ENCODE measurements at places on chromosomes 2 and 18.

DNA sequence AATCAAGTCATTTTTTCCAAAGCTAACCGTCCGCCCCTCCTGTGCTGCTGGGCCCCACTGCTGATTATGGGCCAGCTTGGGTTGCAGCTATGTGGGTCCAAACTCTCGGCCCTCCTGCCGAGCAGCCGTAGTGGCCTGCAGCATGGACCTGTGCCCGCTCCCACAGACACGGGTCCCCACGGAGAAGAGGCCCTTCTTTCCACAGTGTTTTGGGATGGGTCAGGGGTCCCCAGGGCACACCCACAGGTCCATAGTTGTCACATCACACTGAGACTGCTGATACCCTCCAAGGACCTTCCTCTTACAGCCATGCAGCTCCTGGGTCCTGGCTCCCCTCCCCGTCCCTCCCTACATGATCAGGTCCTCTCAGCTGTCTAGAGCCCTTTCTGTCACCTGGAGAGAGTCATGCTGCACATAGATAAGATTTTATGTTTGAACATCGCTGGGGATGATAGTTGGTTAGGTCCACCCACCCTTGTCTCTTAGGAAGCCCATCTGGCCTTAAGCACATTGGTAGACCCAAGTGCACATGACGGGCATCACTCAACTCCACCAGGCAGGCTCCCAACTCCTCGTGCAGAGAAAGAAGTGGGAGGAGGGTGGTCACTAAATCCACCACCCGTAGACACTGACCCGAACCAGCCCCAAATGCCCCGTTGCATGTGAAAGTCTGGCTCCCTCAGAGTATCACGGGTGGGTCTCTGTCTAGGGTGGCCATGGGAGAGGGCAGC lies 17.5 kb downstream of the GPR55 start:
- no peak for DNase-seq

DNA sequence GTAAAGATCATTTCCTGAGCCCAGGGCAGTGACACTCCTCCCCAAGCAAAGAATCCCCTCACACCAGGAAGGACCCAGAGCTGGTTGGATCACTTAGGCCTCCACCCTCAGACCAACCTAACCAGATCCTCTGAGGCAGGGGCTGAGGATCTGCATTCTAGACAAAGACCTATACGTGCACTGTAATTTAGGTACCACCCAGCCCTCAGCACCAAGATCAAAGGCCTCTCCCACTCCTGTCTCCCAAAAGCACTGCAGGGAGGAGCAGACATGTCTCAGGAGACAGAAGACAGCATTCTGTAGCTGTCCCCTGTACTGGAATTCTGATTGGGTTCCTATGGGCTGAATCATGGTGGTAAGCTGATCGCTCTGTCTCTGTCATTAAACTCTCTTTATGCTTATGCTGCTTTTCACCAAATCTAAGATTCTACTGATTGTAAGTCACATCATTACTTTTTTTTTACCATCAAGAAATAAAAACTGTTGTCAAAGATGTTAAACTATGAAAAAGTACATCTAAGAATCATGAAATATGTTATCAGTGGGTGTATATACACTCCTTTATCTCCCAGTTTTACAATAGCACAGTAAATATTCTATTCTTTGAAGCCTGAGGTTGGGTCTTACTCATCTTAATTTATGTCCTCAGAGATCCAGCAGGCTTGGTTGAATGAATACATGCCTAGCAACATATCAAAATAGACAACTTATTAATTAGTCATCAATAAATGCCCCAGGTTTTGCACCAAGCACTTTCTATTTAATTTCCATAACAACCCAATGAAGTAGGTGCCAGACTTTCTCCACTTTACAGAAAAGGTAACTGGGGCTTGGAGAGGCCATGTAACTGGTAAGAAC lies 28.3 kb downstream of the MCFD2 start:
- DNase-seq = no peak

DNA sequence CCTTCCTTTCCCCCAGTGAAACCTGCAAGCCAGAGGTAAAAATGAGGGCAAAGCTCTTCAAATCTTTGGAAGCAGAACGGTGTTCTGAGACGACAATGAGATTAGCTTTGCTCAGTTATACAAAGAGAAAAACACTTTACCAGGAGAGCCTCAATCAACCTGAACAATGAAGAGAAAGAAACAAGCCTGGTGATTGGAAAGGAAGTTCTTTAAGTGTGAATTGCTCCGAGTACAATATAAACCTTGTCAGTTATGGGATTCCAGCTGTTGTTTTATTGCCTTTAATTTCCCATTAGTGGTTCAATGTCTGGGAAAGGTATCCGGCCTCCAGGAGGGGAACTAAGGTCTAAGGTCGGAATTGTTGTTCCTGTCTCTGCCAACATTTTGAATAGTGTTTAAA lies 901.6 kb downstream of the EPHA4 start:
- DNase-seq = no peak

- DNase-seq = no peak
Measured at GRCh38 chr2:232940724-232941123, 70.7 kb downstream of the SNORC start.

DNA sequence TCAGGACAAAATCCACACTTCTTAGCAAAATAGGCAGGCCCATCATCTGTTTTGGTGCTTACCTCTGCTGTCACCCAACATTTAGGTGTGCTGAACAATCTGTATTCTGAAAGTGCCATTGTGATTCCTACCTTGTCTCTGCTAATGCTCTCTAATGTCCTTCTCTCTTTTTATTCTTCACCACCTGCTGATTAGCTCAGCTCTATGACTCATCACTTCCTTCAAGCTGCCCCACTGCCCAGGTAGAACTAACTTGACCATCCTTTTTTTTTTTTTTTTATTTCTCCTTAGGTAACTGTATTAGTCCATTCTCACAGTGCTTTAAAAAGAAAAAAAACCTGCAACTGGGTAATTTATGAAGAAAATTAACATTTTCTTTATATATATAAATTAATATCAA lies 478.7 kb upstream of the POU3F3 start:
- peak; percentile 12 for DNase-seq

DNA sequence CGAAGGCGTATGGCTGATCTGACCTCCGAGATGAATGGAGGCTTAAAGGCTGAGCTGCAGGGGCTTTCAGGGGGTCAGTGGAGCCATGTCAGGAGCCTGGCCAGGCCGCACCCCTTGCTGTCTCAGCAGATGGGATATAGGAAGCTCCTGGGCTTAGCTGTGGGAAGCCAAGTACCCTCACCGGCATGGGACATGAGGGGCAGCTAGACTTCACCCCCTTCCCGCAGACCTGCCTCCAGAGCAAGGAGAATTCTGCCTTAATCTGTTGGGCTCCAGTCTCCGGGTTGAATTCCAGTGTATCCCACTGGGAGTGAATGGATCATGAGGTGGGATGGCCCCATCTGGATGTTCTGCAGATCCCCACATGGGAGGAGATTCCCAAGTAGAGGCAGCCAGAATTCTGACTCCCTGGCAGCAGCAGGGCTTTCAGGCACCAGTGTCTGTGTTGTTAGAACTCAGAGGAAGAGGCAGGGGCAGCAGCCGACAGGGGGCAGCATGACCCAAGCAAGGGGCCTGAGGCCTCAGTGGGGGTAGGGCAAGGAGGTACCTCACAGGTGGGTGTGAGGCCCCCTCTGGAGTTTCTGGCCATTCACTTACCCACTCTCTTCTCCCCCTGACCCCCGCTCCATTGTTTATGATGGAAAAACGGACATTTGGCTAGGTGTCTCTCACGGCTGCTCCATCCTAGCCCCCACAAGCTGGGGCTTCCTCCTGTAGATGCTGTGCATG lies 19.1 kb downstream of the CAPG start:
- DNase-seq = peak; percentile 83

- no peak for DNase-seq
Measured at GRCh38 chr2:187545238-187545751, 8.9 kb downstream of the TFPI start.

GRCh38 chr2:133878326-133878725 lies 310.1 kb upstream of the NCKAP5 start:
- no peak for DNase-seq

DNA sequence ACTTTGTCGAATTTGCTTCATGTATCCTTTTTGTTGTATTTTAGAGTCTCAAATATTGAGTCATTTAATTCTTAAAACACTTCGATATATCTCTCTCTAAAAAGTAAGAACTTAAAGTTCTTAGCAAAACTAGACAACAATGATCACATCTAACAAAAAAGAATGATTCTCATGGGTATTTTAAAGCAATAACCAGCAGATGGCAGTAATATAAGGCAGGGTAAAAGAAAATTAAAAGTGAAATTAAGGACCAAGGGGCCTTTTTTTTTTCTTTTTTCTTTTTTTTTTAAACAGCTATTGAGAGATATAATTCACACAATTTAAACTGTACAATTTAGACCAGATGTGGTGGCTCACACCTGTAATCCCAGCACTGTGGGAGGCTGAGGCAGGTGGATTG lies 9.9 kb upstream of the AOX1 start:
- DNase-seq = no peak

GRCh38 chr2:32506446-32506845 lies 121.4 kb upstream of the TTC27 start:
- DNase-seq = no peak

Data from iPS-NIHi11 (cell line).